ENCODE measurements at places on chromosomes 7 and 10.

GRCh38 chr10:96261930-96262329, 9.4 kb downstream of the BLNK start:
- no peak for DNase-seq

GRCh38 chr10:120691625-120692024, 159.5 kb upstream of the WDR11 start:
- no peak for DNase-seq

GRCh38 chr7:142867398-142868187, 12.7 kb downstream of the EPHB6 start:
- DNase-seq: no peak

DNA sequence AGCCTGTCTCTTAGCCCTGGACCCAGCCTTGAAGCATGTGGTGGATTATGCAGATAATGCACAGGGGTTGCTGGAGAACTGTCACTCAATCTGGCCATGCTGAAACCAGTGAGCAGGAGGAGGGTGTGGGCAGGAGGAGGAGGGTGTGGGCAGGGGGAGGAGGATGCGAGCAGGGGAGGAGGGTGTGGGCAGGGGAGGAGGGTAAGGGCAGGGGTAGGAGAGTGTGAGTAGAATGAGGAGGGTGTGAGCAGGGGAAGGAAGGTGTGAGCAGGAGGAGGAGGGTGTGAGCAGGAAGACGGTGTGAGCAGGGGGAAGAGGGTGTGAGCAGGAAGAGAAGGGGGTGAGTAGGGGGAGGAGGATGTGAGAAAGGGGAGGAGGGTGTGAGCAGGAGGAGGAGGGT, 18.8 kb downstream of the CAMK2B start:
- peak; percentile 46 for DNase-seq

DNA sequence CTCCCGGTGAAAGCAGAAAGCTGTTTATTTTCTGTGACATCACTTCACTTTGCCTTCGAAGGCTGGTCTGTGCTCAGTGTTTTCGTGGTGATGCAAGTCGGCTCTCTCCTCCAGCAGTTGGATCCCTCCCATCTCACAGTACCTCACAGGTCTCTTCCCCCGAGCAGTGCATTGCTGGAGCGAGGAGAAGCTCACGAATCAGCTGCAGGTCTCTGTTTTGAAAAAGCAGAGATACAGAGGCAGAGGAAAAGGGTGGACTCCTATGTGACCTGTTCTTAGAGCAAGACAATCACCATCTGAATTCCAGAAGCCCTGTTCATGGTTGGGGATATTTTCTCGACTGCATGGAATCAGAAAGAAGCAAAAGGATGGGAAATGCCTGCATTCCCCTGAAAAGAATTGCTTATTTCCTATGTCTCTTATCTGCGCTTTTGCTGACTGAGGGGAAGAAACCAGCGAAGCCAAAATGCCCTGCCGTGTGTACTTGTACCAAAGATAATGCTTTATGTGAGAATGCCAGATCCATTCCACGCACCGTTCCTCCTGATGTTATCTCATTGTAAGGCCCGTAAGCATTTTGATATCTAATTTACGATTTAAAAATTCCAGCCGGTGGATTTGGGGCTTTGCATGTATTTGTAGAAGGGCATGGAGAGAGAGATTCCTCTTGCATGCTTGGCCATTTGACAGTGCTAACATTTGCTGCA, at the start of gene LGI1:
Gene LGI1, plus strand, starts transcription at position 136 of the 707 bp plus-strand sequence. Its CDS starts 209 bp downstream, at position 345.
- DNase-seq: no peak

DNA sequence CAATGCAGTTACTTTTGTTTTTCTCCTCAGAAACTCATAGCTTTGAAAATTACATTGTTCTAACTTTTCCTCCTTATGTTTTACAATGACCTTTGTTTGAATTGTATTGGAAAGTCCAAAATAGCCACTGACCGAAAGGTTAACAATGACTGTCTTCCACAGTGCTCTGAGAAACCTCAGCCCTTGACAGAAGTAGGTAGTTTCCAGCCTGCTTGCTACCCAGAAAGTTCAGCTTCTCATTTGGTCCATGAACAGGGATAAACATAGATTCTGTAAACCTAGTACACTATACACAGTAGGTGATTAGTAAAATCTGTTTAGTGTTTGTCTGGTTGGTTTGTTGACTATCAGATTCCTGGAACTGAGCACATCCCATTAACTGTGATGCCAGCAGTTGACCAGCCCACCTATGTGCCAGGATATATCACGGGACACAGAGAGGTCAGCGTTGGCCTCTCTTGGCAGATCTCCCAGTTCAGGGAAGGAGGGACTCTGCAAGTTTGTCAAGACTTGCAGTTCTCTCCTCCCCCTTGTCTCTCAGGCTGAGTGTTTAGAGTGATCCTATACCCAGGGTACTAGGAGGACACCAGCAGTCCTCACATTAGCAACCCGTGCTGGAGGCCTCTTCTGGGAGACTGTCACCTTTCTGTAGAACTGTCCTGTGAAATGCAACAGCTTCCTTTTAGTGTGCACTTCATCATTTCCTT, 297.6 kb downstream of the ARHGAP12 start:
- no peak for DNase-seq

DNA sequence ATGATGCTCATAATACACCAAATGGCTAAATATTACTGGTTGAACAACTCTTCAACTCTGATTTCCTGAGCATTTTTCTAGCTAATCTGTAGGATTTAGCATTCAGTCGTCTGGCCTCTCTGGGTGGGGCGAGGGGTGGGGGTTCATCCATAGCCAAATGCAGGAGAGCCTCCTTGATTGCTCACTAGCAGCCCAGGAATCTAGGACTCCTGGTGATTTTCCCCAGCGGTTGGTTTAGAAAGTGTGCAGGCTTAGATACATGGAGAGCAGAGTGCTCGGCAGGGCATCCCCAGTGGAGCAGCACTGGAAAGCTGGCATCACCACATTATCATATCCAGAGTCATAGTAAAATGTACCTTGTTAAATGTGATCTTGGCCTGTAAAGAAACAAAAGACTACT, 136.1 kb downstream of the DYNC1I1 start:
- DNase-seq: no peak

Measured in GM10248 (cell line).